ENCODE measurements at places on chromosomes 5 and 9.

DNA sequence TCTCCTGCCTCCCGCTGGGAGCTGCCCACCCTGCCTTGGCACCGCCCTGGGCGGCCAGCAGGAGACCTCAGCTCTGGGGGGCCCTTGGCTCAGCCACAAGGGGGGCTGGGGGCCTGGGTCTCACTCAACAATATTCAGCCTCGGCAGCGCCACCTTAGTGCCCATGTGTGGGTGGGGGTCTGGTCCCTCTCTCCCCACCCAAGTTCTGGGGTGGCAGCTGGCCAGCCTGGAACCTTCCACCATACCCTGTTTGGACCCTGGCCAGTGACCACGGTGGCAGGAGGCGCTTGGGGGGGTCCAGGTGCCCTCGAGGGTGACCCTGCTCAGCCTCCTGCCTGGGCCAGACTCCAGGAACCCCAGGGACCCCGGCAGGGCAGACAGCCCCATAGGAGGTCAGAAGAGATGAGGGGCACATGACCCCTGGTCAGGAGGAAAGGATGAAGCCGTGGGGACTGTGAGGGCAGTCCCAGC, 22.2 kb downstream of the NKD2 start:
- no peak for DNase-seq

GRCh38 chr9:95689669-95690068, 172.9 kb upstream of the PTCH1 start:
- DNase-seq, result no peak

DNA sequence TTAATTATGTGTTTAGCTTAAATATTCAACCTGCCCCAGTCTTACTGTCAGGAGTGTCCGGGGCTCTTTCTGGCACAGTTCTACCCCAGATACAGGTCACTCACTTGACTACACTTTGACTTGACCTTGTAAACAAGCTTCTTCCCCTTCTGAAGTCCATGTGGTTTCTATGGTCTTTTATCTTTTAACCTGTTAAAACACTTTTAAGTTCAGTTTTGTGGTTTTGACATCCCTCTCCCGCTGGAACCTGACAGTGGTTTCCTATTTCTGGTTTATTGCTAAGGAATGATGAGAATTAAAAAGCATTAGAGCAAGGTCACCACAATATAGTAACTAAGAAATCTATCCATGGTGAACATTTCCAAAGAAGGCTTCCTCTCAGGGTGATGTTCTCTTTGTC, 300.1 kb downstream of the TMEM167A start:
- DNase-seq, result no peak

- DNase-seq, result no peak
These were observed 30.0 kb upstream of the SLC6A19 start for GRCh38 chr5:1171340-1171941.

GRCh38 chr5:35194635-35195471, 35.4 kb downstream of the PRLR start:
- DNase-seq, result no peak

DNA sequence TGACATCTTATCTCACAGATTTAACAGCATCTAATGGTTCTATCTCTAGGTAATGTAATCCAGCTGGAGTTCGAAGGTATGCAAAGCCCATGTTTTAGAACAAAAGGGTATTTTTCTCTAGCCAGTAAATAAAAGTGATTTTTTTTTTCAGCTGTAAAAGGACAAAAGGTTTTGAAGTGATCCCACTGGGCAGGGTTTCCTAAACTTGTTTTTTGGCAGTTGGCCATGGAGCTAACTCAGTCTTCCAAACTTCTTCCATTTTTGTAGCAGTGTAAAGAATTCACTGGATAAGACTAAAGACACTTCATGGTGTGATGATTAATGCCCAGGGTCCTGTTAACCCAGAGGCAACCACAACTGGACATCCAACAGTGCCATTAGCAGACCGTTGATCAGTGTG, 63.8 kb downstream of the TMEM252 start:
- peak; percentile 33 for DNase-seq

GRCh38 chr9:20364959-20365358, 257.3 kb downstream of the MLLT3 start:
- DNase-seq, result no peak

DNA sequence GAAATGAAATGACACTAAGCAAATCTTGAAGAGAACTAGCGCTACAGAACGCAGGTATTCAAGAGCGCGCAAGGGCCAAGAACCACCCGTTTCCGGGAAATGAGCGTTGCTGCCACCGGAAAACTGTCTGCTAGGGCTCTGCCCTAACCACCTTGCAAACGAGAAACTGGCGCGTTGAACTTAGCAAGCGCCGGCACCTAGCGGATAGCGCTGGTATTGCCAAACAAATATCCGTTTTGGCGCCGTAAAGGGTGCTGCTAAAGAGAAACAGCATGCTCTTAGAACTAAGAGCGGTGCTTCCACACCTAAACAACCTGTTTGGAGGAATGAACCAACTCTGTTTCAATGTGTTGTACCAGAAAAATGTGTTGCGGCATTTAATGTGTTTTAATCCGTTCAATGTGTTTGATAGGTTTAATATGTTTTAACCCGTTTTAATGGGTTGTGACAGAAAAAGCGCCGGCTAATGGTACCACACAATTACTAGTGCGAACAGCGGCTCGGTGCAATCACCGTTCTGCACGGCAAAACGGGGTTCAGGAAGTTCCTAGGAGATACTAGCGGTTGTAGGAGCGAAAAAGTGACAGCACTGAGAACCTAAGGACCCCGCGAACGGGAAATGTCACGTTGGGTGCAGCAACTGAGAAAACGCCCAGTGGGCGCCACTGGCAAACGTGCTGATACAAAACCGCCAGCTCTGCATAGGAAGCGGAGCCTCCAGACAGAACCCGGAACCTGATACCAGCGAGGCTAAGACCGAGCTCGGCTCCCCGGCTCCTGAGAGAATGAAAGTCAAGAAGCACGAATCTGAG, at the start of gene ANXA2R:
ANXA2R (minus strand) TSS at position 33 of the 812 bp plus-strand sequence. CDS start 273 bp downstream, outside the sequence.
- peak; percentile 97 for DNase-seq

- DNase-seq, result peak; percentile 19
These were observed 36.7 kb downstream of the CDK7 start for GRCh38 chr5:69271376-69271775.

DNA sequence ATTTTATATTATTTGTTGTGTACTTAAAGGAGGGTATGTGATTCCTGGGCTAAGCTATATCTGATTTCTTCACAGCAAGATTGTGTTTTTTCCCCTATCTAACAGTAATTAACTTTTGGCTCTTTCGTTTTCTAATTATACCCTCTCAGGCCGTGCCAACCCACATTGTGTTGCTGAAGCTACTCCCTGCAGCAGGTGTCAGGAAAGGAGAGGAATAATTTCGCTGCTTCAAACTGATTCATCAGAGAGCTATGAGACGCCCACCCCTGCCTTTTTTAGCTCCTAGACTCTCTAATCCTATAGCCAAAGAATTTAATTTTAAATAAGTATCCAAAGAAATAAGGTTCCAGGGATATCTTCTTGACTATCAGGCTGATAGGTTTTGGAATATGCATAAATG, 3.8 kb downstream of the CAVIN4 start:
- peak; percentile 33 for DNase-seq

GRCh38 chr5:147479949-147480348, 29.9 kb downstream of the DPYSL3 start:
- no peak for DNase-seq

GRCh38 chr9:85600675-85601263, 141.0 kb downstream of the AGTPBP1 start:
- DNase-seq, result peak; percentile 93

GRCh38 chr9:13860946-13861640, 452.8 kb downstream of the NFIB start:
- DNase-seq, result no peak

GRCh38 chr9:129328355-129329042, 150.4 kb upstream of the IER5L start:
- no peak for DNase-seq

- DNase-seq, result no peak
These were observed 595.6 kb downstream of the CAAP1 start for GRCh38 chr9:26296910-26297572.

GRCh38 chr5:57442080-57442839, 40.4 kb downstream of the ACTBL2 start:
- no peak for DNase-seq

- no peak for DNase-seq
These were observed 96.1 kb downstream of the PDE8B start for GRCh38 chr5:77306531-77306930.

DNA sequence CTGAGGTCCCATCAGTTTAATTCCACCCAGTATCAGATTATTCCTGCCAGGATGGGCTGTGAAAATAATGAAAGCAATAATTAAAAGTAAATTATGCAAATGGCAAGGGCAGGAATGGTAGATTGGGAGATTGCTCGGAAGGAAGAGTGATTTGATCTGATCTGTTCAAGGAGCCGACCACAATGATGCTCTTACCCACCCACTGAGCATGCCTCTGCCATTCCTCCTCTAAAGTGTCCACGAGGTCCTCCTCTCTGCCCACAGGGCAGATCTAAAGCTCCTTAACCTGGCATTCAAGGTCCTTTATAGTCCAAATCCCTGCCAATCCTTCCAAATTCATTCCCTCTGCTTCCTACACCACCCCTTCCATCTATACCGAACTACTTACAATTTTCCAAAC, 147.8 kb downstream of the TTLL11 start:
- DNase-seq, result no peak

- DNase-seq, result no peak
These were observed 5.9 kb upstream of the LRRC14B start for GRCh38 chr5:185095-186070.

DNA sequence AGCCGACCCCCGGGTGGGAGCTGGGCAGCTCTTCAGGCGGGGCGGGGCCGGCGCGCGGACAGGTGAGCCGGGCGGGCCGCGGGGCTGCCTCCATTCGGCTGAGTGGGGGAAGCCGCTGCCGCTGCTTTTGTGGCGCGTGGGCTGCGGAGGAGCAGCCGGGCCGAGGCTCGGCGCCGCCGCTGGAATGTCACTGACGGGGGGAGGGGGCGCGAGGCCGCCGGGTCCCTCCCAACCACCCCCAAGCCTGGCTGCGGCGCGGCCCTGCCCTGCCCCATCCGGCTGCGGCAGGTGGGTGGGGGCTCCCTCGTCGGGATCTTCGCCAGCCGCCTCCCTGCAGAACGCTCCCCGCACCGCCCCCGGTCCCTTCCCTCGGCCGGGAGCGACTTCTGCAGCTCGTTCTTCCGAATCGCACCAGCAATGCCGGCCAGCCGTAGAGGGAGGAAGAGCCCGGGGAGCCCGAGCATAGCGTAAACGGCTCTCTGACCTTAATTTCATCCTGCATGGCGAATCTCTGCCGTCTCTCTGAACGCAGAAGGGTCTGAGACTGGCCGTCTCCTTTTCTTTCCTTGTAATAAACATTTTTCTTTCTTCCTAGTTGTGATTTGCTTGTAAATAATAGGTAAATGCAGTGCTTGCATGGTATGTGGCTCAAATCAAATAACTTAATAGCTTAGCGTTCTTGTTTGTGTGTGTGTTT, 505 bp downstream of the SPTAN1 start:
- peak; percentile 55 for DNase-seq

GRCh38 chr5:635306-636055, 23.3 kb downstream of the CEP72 start:
- no peak for DNase-seq

DNA sequence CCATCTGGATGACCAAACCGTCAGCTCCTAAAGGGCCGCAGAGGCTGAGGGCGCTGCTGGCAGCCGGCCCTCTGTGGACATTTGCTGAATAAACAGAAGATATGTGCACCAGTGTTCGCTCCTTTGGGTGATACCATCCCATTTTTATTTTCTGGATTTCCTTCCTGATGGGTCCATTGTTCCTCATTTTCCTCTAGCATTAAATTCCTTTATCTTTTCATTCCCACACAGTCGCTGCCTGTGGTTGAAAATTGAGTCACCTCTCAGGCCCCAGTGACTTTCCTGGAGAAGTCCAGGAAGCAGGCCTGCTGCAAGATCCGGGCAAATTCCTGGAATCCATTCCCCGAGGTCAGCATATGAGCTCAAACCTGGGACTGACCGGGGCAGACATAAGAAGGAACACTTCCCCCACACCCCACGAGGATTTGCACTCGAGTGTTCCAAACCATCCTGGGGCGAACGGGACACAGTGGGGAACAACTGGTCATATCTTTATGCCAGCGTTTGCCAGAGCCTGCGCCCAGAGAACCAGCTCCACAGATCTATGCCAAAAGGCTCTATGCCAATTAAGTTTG, 86.7 kb upstream of the PCA3 start:
- DNase-seq, result peak; percentile 42

DNA sequence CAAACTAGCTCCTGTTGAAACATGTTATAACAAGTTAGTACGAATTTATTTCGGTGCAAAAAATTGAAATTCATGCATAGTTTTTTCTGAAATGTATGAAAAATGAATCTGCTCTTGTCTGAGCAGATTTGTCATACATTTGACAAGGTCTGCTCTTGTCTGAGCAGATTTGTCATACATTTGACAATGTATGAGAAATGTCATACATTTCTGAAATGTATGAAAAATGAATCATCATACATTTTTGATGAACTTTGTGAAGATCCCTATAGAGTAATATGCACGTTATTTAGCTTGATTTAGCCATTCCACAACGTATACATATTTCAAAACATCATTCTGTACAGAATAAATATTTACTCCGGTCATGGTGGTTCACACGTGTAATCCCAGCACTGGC, 85.9 kb upstream of the PARP8 start:
- DNase-seq, result no peak

DNA sequence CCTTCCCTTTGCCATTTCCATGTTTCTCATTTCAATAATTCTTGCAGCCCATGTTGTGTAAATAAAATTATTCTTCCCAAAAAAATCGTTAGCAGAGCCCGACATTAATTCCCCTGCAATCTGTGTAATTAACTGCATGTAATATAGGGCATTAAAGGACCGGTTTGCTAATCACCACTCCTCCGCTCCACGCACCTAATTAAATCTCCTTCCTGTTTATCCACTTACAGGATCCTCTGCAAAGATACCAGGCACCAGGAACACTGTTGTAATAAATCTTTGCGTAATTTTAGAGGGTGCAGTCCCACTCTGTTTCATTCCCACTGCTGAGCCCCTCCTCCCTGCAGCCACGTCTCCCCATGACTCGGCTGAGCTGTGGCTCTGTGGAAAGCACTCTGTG, 105.0 kb upstream of the PPP1R26 start:
- no peak for DNase-seq

GRCh38 chr5:76788362-76788761, 30.5 kb upstream of the F2RL1 start:
- DNase-seq, result no peak

GRCh38 chr9:38412751-38413150, 11.5 kb downstream of the IGFBPL1 start:
- DNase-seq, result no peak

All from SJCRH30 (cell line).